Stimulated activated CD8-positive, alpha-beta memory T cell treated with anti-CD3 and anti-CD28 coated beads, Interleukin-7, amount 100 ng/mL, for 1 hour (primary cell): ENCODE measurements at places on chromosomes 7 and 10.

DNA sequence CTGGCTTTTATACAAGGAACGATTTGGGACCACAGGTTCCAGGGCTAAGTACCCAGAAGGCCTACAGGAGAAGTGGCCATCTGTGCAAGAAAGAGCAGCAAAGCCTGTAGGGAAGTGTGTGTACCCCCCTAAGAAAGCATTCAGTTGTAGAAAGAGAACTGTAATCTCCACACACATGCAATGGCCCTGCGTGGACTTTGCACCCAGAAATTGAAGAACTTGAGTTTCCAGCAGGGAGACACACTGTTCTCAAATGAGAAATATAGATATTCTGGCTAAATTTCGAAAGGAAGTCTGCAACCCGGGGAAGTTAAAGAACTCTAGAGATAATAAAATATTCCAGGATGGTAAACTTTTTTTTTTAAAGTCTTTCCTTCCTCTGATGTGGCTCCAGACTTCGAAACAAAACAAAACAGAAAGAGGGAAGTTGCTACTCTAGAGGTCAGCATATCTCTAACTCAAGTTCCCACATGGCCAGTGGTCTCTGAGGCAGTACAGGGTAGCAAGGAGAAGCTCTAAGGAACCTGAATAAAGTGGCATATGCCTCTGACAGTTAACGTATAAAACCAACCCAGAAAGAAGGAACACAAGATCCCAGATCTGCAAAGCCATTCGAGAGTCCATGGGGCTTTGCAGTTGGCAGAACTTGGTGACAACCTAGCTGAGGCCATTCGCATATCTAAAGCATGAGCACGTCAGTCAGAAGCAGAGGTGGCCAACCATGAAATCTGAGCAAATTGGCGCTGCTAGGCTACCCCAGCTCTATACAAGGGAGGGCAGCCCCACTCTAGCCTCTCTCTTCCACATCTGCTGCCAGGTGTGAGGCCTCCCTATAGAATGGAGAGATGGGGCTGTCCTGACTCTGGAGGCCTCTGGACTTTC, 56.6 kb downstream of the ELMO1 start:
- no peak for DNase-seq

DNA sequence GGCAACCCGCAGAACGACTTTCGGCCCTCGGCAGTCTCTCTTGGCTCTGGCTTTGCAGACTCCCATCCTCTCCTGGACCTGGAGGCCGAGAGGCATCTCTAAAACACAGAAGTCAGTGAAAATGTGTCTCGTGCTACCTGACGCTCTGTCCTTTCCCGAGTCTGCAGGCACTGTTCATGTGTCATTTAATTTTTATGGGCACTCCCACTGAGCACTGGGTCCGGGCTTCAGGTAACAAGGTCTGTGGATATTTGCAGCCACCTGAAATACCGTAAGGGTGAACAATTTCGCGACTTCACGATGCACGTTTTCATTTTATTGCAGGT, 96.8 kb downstream of the GLRX3 start:
- no peak for DNase-seq

DNA sequence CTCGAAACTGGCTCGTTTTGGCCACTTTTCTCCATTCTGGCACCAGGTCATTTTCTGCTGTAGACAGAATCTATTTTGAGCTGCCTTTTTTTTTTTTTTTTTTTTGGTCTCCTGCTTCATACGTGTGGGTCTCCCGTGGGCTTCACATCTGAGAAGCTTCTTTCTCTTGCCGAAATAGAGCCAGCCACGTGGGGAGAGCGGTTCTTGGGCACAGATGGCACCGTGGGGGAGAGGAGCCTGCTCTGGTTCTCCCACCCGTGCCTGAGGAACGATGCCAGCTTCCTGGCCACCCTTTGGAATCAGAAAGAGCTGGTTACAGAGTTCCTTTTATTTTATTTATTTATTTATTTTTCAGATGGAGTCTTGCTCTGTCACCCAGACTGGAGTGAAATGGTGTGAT, 48.7 kb upstream of the OCM2 start:
- DNase-seq = no peak

DNA sequence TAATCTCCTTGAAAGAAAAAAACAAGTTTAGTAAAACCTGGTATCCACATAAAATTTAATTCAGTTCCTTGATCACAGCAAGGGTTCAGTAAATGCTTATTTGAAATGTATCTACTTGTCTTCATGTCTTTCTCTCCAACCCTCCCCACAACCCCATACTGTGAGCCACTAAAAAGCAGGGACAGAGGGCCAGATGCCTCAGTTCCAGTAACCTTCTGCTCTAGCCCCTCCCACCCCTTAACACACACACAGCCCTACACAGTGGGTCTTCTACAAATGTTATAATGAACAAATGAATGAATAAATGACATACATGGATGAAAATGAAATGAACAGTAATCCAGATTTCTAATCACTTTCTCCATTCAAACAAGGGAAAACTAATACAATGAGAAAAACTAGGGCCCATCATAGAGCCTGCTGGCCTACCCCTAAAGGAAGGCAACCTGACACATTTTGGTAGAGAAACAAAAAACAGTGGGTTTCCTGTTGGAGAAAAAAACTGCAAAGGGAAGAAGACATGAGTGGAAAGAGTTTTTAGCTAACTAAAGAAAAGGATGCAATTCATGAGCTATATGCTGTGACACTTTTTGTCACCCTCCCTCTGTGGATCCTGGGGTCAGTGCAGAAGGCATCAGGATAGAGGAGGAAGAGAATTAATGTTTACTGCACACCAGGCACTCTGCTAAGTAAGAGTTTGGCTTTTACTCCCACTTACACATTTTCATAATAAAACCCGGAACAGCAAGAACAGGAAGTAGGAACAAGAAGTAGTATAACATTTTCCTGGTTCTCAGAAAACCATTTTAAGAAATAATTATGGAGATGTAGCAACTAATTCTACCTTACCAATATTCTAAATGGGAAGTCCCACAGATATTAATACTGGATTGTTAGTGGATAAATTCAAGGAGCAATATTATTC, 38.1 kb downstream of the ELMO1 start:
- DNase-seq = no peak

DNA sequence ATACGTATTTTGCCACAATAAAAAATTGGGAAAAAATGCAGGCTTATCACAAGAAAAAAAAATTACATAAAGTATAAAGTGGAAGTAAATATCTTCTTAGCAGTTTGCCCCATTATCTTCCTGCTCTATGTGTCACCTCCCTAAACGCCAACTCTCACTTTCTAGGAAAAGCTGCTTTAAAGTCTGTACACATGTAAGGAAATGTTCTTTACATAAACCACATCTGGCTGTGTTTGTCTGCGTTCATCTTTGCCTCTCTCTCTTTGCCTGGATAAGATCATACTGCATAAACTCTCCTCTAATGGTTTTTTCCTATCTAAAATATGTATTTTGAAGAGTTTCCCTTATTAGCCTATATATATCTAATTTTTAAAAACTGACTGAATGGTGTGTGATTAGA, 23.0 kb upstream of the UMAD1 start:
- no peak for DNase-seq
